Bone marrow (tissue), 2 donors: ENCODE measurements at places on chromosomes 3 and 15.

DNA sequence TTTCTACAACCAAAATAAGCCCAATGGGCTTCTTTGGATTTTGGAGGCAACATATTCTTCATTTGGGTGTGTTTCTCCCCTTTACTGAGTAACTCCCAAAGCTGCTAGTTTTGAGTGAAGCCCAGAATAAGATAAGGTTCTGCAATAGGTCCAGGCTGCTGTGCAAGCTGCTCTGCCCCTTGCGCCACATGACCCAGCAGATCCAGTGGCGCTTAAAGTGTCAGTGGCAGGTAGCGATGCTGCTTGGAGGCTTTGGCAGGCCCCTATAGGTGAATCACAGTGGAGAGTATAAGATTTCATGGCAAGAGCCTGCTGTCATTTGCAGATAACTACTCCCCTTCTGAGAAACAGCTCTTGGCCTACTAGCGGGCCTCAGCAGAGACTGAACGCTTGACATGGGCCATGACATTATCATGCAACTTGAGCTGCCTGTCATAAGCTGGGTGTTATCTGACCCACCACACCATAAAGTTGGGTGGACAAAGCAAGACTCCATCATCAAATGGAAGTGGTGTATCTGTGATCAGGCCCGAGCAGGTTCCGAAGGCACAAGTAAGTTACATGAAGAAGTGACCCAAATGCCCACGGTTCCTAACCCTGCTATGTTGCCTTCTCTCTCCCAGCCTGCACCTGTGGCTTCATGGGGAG, 88.4 kb upstream of the OXTR start:
- no peak for DNase-seq

- no peak for DNase-seq
Measured at GRCh38 chr3:12751571-12751970, 7.5 kb downstream of the TMEM40 start.

DNA sequence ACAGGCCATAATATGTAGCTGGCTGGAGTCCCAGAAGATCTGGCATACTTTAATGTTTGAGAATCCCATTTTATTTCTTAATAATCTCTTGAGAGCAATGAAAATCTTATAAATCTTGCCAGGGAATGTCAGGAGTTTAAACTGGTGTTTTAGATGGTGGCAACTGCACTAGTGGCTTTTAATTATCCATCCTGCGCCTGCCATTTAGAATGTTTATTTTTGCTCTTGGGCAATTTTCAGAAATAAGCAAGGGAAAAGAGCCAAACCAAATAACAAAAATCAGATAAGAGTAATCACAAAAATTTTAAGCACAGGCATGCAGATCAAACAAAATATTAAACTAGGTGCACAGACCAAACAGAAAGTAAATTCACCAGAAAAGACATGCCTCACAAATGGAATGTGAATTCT, 41.9 kb upstream of the UBP1 start:
- DNase-seq = no peak

GRCh38 chr3:124611520-124611919, 118.7 kb upstream of the UMPS start:
- no peak for DNase-seq

DNA sequence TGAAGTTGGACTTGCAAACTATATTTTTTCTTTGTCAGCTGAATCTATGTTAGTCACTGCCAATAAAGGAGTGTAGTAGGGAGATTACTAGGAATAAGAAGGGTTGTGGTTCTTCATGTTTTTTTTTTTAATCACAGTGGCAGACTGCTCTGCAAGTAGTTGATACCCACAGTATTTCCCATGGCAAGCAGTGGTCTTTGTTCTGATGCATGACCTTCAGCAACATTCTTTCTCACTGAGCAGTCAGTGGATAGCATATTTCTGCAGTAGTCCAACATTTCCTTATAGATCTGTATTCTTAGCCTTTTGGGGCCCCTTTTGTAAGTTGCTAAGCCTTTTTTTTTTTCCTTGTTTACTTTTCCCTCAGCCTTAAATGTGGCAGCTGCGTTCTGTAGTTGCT, 151.1 kb downstream of the DOCK3 start:
- DNase-seq = no peak

GRCh38 chr15:90946941-90947576, 7.6 kb upstream of the RCCD1 start:
- DNase-seq = no peak

DNA sequence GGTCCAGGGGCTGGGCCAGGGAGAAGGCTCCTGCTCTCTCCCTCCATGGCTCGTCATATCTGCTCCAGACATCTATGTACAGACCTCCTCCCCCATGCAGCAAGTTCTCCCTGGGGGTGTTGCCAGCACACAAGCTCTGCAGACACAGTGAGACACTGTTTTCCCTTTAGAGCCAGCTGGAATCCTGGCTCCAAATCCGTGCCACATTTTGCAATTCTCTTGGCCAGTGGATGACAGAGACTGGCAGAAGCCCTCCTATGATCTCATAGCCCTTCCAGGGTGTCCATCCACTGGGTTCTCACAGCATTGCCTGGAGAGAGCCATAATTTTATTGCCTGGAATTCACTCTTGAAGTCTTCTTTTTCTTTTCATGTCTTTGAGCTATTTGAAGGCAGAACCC, 203.9 kb downstream of the TLE3 start:
- no peak for DNase-seq
